Activated naive CD8-positive, alpha-beta T cell treated with anti-CD3 and anti-CD28 coated beads, Interleukin-2, amount 50 U/mL, for 24 hours (primary cell): ENCODE measurements at places on chromosomes 1 and 21.
A peak's percentile ranks its signal among the peaks of the same experiment; 100 is the strongest.

DNA sequence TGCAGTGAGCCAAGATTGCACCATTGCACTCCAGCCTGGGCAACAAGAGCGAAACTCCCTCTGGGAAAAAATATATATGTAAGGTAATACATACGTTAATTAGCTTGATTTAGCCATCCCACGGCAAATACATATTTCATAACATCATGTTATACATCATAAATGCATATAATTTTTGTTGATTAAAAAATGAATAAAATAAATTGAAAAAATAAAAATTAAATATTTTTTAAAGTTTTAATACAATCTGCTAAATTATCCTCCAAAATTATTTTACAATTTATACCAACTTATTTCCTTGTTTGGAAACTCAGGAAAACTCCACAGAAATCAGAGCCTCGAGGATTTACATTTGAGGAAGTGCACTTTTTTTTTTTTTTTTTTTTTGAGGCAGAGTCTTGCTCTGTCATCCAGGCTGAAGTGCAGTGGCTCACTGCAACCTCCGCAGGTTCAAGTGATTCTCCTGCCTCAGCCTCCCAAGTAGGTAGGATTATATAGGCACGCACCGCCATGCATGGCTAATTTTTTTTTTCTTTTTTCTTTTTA, 12.6 kb upstream of the IPO9 start:
- H3K4me1 ChIP-seq = no peaks in the 10 kb centered on the region
- DNase-seq = no peak
- H3K36me3 ChIP-seq = no peaks in the 10 kb centered on the region
- no peak overlapping the region for H3K4me3 ChIP-seq

- H3K36me3 ChIP-seq = no peaks in the 10 kb centered on the region
- no peak for DNase-seq
- H3K27me3 ChIP-seq = peaks cover 4% of the 10 kb centered on the region
- H3K27ac ChIP-seq = no peak overlapping the region
Measured at GRCh38 chr1:224745924-224746323, 129.8 kb downstream of the CNIH3 start.

- no peaks in the 10 kb centered on the region for H3K27me3 ChIP-seq
- peak; percentile 49 for DNase-seq
- peaks cover 41% of the 10 kb centered on the region for H3K36me3 ChIP-seq
Measured at GRCh38 chr21:46325073-46325912, 1.3 kb downstream of the PCNT start.

DNA sequence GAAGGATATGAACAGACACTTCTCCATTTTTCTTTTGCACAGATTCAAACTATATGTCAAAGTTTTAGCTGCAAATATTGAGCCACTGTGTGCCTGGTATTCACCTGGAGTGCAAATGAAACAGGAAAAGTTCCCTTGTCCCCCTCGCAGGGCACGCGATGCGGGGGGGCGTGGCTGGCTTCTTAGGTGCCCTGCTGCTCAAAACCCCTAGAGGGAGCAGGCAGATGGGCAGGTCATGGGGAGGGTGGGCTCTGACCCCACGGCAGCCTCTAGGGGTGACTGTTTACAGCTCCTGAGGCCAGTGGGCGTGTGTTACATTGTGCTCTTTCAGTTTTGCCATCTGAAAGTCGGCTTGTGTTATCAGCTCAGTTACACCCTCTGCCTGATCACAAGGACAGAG, 931.2 kb upstream of the B3GALT2 start:
- no peak for DNase-seq
- no peak overlapping the region for H3K27ac ChIP-seq
- H3K36me3 ChIP-seq = no peaks in the 10 kb centered on the region
- H3K27me3 ChIP-seq = no peaks in the 10 kb centered on the region
- H3K4me3 ChIP-seq = no peak overlapping the region

- no peak overlapping the region for H3K27ac ChIP-seq
- no peak overlapping the region for H3K4me3 ChIP-seq
- no peaks in the 10 kb centered on the region for H3K4me1 ChIP-seq
- no peak for DNase-seq
- H3K27me3 ChIP-seq = no peaks in the 10 kb centered on the region
- H3K36me3 ChIP-seq = no peaks in the 10 kb centered on the region
Measured at GRCh38 chr1:102498929-102499328, 502.2 kb upstream of the OLFM3 start.
